Natural killer cell (primary cell): ENCODE measurements at places on chromosomes 5 and 9. TPM values are rescaled to one million over a fixed set of nuclear protein-coding genes. Genes with fewer than 3 reads are reported as not detected.

GFRA3 gene
- not detected for total RNA-seq

TMEM171 gene
- total RNA-seq, result 2.1 TPM

PCDHA12 gene
- total RNA-seq, result not detected

MLANA gene
- total RNA-seq, result not detected

SV2C gene
- total RNA-seq, result not detected

STPG3 gene
- not detected for total RNA-seq

MAPKAP1 gene
- 51.1 TPM for total RNA-seq

DNA sequence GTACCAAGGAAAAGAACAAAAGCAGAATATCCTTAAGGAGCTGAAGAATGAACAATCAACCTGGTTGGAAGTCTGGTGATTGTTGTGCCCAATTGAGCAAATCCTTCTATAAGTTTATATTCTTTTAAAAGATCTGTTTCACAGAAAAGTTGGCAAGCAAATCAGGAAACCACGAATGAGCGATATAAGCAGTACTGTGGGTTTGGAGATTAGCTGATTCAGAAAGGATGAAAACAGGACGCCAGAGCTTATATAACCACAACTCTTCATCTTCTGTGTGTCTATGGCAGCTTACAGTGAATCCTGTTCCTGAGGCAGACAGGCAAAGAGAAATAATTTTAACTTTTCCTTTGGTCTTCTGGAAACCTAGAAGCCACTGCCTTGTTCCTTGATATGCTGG, 61.7 kb downstream of the SLC38A9 start:
- DNase-seq, result peak; percentile 55

- no peak for DNase-seq
Measured at GRCh38 chr5:22693121-22693520, 160.0 kb downstream of the CDH12 start.

- no peak for DNase-seq
Measured at GRCh38 chr5:94397508-94397907, 220.9 kb downstream of the KIAA0825 start.

- no peak for DNase-seq
Measured at GRCh38 chr5:160427607-160428006, 6.0 kb downstream of the PTTG1 start.

- DNase-seq, result no peak
Measured at GRCh38 chr9:115267790-115268189, 149.8 kb upstream of the TNC start.

GRCh38 chr5:14039576-14039975, 95.1 kb upstream of the DNAH5 start:
- no peak for DNase-seq

- no peak for DNase-seq
Measured at GRCh38 chr5:77850536-77851175, 74.5 kb upstream of the TBCA start.

DNA sequence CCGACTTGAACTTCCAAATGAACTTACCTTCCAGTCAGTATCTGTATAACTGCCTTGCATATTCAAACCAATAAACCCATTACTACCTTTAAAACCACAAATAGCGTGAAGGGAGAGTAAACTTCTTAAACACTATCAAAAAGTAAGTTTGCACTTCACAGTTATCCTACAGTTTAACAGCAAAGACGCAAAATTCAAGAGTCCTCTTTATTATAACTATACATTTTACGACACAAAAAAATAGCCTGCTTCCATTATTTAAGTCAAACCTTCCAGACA, 1.8 kb downstream of the PTBP3 start:
- DNase-seq, result no peak

DNA sequence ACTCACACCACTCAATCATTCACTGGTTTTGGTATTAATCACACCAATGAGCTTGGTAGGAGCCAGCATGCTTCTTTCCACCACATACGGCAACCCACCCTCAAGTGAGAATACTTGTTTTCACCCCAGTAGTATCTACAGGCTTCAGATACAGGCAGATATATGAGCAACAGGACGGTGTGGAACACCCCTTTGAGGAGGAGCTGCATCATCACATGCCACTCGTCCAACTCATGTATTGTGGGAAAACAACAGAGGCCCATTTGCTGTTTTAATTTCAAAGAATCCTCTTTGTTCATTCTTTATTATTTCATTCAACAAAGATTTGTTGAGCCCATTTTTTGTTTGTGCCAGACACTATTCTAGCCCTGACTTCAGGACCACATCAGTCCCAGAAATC, 46.0 kb downstream of the RORB start:
- no peak for DNase-seq

DNA sequence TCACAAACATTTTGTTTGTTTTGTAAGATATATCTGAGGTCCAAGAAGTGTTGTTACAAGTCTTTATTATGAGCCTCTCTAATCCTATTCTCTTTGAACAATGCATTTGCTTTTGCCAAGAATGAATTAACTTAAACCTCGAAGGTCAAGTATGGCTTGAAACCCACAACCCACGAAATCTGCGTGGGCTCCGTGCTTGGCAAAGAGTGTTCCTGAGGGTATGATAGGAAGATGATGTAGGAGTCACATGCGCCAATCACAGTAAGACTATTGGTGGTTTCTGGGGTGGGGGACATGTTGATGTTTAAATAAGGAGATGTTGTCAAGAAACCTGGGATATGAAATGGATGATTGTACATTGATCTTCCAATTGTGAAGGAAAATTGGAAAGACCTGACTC, 330.8 kb upstream of the RFX3 start:
- no peak for DNase-seq

DNA sequence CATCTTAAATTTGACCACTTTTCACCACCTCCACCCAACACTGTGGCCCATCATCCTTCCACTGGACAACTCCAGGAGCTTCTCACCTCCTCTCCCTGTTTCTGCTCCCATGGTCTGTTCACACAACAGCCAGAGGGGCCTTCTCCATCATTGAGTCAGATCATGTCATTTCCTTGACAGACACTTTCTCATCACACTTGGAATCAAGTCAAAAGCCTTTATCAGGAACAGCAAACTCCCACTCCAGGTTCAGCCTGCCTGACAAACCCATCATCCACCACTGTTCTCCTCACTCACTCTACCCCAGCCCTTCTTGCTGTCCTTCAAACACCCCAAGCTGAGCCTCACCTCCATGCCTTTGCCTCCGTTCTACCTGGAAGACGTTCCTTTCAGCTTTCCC, 78.4 kb upstream of the ADRA1B start:
- DNase-seq, result no peak

DNA sequence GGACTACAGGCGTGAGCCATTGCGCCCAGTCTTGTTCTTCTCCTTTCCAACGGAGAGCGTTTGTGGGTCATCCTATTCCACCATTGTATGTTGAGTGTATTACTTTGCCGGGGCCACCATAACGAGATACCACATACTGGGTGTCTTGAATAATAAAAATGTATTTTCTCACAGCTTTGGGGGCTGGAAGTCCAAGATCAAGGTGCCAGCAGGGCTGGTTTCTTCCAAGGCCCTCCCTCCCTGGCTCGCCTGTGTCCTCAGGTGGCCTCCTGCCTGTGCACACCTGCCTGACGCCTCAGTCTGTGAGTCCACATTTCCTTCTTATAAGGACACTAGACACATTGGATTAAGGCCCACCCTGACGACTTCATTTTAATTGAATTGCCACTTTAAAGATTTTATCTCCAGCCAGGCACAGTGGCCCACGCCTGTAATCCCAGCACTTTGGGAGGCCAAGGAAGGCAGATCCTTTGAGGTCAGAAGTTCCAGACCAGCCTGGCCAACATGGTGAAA, 175.1 kb downstream of the C9orf50 start:
- no peak for DNase-seq

GRCh38 chr5:141835928-141836670, 42.1 kb downstream of the PCDH1 start:
- DNase-seq, result no peak

GRCh38 chr5:132437604-132438266, 52.8 kb downstream of the IRF1 start:
- peak; percentile 77 for DNase-seq

DNA sequence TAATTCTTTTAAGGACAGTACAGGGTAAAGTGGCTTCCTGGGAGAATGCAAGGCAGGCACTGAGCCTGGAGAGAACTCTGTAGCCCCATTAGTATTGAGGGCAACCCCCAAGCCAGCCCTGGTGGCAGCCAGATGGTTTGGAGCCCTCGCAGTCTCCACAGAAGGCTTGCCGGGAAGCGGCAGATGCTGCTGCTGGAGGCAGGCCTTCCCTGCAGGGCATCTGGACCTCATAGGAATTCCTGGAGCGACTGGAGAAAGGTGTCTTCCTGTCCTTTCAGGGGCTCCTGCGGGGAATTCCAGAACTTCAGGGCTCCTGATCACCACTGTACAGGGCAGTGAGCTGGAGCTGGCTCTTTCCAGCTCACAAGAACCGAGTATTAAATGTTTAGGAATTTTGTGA, 167.5 kb downstream of the INSYN2B start:
- DNase-seq, result no peak

DNA sequence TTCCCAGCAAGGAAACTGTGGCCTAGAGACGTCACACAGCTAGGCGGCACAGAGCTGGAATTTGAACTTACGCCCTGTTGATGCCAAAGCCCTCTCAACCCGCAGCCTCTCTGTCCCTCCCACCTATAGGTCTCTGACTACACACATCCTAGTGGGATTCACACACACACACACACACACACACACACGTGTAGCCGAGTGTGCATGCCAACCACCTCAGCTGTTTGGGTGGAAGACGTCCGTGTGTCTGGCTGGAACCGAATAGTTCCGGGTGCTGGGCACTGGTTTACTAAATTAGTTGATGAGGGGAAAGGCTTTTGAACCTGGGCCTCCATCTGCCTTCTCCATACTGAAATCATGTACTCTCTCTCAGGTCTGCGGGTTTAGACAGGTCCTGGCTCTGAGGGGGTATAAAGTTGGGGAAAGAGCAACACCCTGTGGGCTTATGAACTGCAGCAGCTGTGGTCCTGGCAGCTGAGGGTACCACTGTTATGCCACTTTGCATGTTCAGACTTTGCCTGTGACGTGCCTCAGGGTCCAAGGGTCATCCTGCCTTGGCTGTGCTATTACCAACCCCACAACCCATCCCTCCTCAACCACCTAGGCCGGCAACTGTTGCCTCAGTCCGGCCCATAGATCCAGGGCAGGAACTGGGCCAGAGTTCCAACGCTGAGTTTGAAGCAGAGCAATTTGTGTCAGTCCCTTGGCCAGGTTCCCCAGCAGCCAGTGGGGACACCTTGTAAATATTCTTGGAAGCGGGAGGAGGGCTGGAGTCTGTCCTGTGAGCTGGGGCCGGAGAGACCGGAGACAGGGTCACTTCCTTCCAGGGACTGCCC, 50.5 kb downstream of the PSD2 start:
- no peak for DNase-seq

DNA sequence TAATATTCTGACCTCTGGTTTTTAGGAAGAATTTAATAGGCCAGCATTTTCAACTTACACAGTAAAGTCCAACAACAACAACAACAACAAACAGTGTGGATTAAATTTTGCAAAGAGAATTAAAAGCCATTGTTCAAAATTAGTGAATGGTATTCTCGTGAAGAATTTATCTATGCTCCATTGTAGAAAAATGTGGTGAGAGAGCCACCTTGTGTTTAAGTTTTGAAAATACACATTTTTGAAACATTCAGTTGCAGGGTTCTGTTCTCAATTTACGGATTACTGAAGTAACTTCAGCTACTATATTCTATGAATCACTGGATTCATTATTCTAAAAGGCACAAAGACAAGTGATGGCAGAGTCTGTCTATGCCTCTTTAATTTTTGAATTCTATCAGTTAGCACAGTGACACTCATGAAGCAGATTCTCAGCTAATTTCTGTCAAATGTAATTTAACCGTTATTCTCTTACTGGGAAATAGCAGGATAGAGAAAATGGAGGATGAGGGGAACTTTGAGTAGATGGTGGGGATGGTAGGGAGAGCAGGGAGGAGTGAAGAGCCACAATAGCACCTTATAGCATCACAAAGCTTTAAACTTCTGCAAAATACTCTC, 11.0 kb downstream of the CCDC152 start:
- DNase-seq, result no peak

DNA sequence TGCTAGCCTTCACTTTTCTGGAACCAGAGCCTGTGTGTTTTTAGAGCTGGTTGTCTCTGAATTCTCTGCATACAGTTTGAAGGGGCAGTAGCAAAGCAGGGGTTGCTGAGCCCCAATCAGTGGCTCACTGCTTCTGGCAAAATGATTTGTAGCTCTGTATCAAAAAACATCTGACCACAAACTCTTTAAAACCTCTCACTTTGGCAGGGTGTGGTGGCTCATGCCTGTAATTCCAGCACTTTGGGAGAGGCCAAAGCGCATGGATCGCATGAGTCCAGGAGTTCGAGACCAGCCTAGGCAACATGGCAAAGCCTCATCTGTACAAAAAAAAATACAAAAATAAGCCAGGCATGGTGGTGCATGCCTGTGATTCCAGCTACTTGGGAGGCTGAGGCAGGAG, 28.3 kb upstream of the APC start:
- no peak for DNase-seq
